ENCODE measurements at places on chromosomes 11 and 22.
A peak's percentile ranks its signal among the peaks of the same experiment; 100 is the strongest.

DNA sequence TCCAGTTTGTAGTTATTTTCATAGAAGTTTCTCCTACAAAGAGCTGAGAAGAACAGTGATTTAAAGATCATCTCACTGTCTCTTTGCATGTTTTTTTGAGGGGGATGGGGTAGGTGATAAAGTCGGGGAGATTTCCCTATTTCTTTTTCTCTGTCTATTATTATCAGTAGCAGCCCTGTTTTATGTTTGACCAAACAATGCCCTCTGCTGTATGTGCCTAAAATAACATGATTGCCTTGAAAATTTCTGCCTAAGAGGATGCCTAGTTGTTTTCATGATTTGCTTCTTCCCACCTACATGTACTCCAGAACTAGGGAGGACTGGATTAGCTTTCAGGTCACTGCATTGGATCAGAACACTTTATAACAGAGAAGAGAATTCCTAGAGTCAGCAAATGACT is 1330.2 kb downstream of the LRRC4C start:
- no peaks in the 10 kb centered on the region for H3K4me1 ChIP-seq
- no peak overlapping the region for H3K4me3 ChIP-seq
- no peak for DNase-seq

- no peak for DNase-seq
- H3K4me1 ChIP-seq: no peaks in the 10 kb centered on the region
- H3K4me3 ChIP-seq: no peak overlapping the region
- no peak overlapping the region for H3K27ac ChIP-seq
Observed at GRCh38 chr11:79094616-79095015, 346.2 kb downstream of the TENM4 start.

- no peak overlapping the region for H3K4me3 ChIP-seq
- peaks cover 4% of the 10 kb centered on the region for H3K27me3 ChIP-seq
- H3K4me1 ChIP-seq: no peaks in the 10 kb centered on the region
- no peaks in the 10 kb centered on the region for H3K36me3 ChIP-seq
- DNase-seq: no peak
Observed at GRCh38 chr11:107263844-107264563, 193.6 kb downstream of the CWF19L2 start.

GRCh38 chr11:2549876-2550605 is 105.2 kb downstream of the KCNQ1 start:
- H3K27me3 ChIP-seq: no peaks in the 10 kb centered on the region
- no peak overlapping the region for H3K4me3 ChIP-seq
- peak; percentile 23 for DNase-seq
- H3K36me3 ChIP-seq: no peaks in the 10 kb centered on the region
- peaks cover 3% of the 10 kb centered on the region for H3K4me1 ChIP-seq

DNA sequence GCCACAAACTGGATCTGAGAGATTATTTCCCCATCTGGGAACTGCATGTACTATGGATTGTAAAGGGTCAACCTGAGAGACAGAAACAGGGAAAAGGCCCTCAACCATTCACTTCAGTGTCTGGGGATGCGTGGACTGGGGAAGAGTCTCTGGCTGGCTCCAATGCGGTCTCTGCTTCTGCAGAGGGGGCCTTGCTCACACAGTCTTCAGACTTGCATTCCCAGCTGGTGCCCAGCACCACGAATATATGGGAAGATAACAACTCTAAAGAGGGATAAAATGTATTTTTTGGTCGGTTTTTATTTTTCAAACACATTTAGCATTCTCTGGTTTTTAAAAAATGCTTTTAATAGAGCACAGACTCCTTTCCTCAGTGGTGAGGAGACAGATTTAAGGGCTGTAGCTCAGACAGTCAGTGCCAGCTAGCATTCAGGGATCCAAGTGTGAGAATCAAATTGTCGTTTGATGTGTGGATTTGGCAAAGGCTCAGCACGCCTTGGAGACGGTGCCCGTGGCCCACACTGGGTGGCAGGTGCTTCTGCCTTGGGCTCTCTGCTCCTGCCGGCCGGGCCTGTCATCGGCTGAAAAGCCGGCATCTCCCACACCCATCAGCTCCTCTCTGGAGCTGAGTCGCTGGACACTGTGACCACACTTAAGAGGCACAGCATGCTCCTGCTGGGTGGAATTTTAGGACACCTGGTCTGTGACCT is 8.0 kb upstream of the EFCAB6 start:
- H3K4me3 ChIP-seq: no peak overlapping the region
- no peak overlapping the region for H3K27ac ChIP-seq
- no peaks in the 10 kb centered on the region for H3K27me3 ChIP-seq
- no peak for DNase-seq
- H3K4me1 ChIP-seq: no peaks in the 10 kb centered on the region

DNA sequence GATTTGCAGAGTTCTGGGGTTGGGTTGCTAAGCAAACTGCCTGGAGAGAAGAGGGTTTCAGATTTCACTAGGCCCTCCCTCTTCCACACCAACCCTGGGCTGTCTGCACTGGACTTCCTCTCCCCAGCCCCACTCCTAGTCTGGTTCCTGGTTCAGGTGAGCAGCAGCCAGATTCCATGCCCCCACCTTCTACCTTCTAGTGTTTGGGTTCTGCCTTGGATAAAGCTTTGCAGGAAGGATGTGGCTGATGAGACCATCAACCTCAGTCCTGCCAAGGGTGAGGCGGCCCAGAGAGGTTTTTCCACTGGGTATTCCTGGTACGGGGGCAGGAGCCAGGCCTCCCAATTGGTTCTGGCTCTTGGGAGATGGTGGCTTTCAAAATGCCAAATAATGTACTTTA is 68.3 kb downstream of the BCR start:
- no peak overlapping the region for H3K4me3 ChIP-seq
- H3K27ac ChIP-seq: no peak overlapping the region
- no peak for DNase-seq
- peaks cover 3% of the 10 kb centered on the region for H3K36me3 ChIP-seq
- H3K4me1 ChIP-seq: peaks cover 26% of the 10 kb centered on the region

GRCh38 chr22:50189849-50190181 is 4.1 kb downstream of the TRABD start:
- peak overlapping the region; percentile 95 for H3K4me3 ChIP-seq
- no peak for DNase-seq
- peak overlapping the region; percentile 98 for H3K27ac ChIP-seq
- H3K27me3 ChIP-seq: no peaks in the 10 kb centered on the region

GRCh38 chr11:134905517-134905916 is 493.5 kb upstream of the B3GAT1 start:
- H3K27ac ChIP-seq: no peak overlapping the region
- DNase-seq: no peak
- no peaks in the 10 kb centered on the region for H3K4me1 ChIP-seq
- no peaks in the 10 kb centered on the region for H3K36me3 ChIP-seq
- no peaks in the 10 kb centered on the region for H3K27me3 ChIP-seq

DNA sequence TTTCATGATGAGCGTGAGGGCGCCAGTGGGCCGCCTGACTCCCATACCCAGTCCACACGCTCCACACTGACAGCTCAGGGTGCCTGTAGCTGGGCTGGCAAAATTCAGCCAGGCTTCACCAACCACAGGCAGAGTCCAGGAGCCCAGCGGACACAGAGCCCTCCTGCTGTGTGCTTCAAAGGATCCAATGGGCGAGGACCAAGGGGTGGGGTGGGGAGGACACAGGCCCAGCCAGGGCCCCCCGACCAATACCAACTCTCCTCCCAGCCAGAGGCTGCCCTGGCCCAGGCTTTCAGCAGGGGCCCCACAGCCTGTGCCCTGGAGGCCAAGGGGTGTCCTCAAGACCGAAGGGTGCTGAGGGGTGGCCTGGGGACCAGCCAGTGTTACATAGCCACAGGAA is 336.1 kb downstream of the CTTN start:
- no peaks in the 10 kb centered on the region for H3K27me3 ChIP-seq
- H3K4me1 ChIP-seq: no peaks in the 10 kb centered on the region

GRCh38 chr11:15278128-15278527 is 163.4 kb downstream of the INSC start:
- H3K4me1 ChIP-seq: no peaks in the 10 kb centered on the region
- no peak for DNase-seq
- H3K36me3 ChIP-seq: no peaks in the 10 kb centered on the region
- H3K4me3 ChIP-seq: no peak overlapping the region
- no peak overlapping the region for H3K27ac ChIP-seq

GRCh38 chr22:19932367-19933206 is 9.0 kb upstream of the COMT start:
- H3K27ac ChIP-seq: no peak overlapping the region
- H3K27me3 ChIP-seq: no peaks in the 10 kb centered on the region
- no peak overlapping the region for H3K4me3 ChIP-seq
- H3K36me3 ChIP-seq: peaks cover 18% of the 10 kb centered on the region

DNA sequence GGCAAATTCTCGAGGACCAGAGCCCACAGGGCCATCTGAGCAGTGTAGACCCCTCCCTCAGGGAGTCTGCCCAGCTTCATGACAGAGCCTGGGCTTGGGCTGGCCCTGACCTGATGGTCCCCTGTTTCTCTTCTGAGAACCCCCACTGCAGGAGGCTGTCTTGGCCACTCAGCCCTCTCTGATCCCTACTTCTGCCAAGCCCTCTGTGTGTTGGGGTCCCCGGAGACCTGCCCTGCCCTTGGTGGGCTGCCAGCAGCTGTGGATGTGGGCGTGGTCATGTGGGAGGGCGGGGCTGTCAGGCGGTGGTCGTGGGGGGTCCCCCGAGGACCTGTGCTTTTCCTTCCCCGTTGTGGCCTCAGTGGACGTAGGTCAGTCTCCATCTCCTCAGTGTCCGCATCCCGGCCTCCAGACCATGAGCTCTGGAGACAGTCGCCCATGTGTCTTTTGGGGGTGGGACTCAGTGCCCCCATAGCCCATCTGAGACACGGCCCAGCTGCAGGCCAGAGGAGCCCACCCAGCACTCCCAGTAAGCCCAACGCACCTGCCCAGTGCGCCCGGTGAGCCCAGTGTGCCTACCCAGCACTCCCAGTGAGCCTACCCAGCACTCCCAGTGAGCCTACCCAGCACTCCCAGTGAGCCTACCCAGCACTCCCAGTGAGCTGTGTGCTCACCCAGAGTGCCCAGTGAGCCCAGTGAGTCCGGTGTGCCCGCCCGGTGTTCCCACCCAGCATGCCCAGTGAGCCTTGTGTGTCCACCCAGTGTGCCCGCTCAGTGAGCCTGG is 409.2 kb downstream of the TBC1D22A start:
- peak; percentile 24 for DNase-seq
- no peaks in the 10 kb centered on the region for H3K4me1 ChIP-seq
- peaks cover 8% of the 10 kb centered on the region for H3K36me3 ChIP-seq
- no peak overlapping the region for H3K27ac ChIP-seq
- H3K27me3 ChIP-seq: no peaks in the 10 kb centered on the region
- no peak overlapping the region for H3K4me3 ChIP-seq

DNA sequence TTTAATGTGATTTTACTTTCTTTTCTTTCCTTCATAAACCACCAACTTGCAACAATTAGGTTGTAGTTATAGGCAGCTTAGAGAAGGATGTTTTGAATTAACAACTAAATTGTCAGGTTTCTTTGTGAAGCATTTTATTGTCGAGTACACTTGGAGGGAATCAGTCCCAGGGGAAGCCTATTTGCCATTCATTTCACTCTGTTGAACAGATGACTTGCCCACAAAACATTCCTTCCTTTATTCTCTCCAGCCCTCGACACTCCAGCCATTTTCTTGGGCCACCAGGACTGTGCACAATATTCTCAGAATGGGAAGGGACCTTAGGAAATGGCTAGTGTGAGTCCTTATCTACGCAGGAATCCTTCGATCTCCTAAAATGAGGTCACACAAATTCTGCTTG is 620.6 kb downstream of the SOX6 start:
- H3K27ac ChIP-seq: no peak overlapping the region
- no peaks in the 10 kb centered on the region for H3K27me3 ChIP-seq
- DNase-seq: no peak

DNA sequence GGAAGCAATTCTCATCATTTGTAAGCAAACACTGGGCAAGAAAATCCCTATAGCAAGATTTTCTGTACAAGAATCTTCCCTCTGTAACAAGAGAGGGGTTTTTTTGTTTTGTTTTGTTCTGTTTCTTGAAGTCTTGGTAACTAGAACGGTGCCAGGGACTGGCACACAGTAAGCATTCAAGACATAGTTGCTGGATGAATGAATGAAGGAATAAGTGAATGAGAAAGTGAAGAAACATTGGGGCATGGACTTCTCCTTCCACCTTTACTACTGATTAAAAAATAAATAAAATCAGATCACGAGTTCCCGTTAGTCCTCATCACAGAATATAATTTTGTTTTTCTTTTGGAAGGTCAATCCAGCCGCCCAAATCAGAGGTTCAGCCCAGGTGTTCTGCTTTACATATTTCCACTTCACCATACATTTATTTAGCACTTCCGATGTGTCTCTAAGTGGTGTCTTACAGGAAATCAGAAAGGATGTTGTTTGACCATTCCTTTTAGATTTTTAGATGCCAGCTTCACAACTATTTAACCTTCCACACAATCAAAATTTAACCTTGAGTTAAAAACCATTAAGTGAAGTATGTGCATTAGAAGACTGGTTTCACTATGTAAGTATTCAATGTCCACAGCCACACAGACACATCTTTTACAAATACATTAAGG is 281.2 kb downstream of the CADM1 start:
- no peak overlapping the region for H3K27ac ChIP-seq
- no peak for DNase-seq
- H3K27me3 ChIP-seq: peaks cover 2% of the 10 kb centered on the region
- no peaks in the 10 kb centered on the region for H3K36me3 ChIP-seq
- peaks cover 2% of the 10 kb centered on the region for H3K4me1 ChIP-seq

- H3K36me3 ChIP-seq: peaks cover 3% of the 10 kb centered on the region
- no peak overlapping the region for H3K4me3 ChIP-seq
- peaks cover 7% of the 10 kb centered on the region for H3K27me3 ChIP-seq
- no peak overlapping the region for H3K27ac ChIP-seq
- no peak for DNase-seq
Observed at GRCh38 chr11:33444835-33445594, 187.8 kb downstream of the HIPK3 start.

DNA sequence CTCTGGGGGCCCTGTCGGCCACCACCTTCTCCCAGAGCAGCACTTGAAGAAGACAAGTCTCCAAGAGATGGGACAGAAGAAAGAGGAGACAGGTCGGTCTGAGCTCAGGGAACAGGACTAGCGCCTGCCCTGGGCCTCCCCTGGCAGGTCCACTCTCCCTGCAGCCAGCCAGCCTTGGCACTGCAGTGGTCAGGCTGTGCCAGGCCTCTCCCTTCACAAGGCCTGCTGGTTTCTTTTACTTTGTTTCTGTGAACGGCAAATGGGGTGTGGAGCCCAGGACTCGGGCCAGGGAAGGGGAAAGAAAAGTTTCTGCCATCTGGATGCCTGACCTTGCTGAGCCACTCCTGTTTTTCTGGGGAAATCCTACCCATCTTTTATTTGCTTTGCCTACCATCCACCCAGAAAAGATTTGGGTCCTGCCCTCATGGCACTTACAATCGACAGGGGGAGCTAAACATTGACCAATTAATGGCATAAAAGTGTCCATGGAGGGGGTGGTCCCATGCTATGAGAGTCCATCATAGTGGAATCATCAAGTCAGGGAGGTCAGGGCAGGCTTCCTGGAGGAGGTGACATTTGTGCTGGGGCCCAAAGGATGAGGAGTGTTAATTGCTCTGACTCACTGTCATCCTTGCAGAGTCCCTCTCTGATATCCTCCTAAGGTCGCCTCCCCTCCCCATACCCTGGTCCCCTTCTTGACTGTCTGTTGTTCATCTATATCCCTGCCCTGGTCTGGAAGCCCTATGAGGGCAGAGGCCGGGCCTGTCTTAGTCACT is 65.2 kb downstream of the NFAM1 start:
- DNase-seq: no peak
- H3K4me1 ChIP-seq: peaks cover 14% of the 10 kb centered on the region
- H3K36me3 ChIP-seq: no peaks in the 10 kb centered on the region
- H3K4me3 ChIP-seq: no peak overlapping the region
